ENCODE measurements at places on chromosomes 6 and 20.

GRCh38 chr6:46795816-46796215, 2.6 kb downstream of the MEP1A start:
- DNase-seq, result no peak

- no peak for DNase-seq
Observed at GRCh38 chr6:157291356-157291755, 32.0 kb downstream of the TMEM242 start.

DNA sequence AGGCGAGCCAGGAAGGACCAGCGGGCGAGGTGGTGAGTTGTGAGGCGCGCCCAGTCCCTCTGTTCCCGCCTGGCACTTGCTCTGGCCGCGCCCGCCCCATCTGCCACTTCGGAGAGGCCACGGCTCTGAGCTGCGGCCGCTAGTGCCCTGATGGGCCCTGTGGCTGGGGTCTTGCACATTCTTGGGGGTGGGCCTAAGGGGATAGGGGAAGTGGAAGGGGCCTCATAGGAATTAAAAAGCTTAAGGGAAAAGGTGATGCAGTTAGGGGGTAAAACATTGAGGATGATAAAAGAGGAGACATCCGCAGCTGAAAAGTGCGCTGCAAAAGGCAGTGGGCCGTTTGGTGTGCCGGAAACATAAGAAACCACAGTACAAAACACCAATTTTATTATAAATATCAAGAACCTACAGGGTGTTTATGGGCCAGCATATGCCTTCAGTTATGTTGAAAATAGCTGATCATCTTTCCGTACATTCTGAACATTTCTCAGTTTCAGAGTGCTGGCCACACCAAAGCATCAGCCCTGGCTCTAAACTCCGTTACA, 1.1 kb upstream of the PSMB8 start:
- DNase-seq, result no peak

DNA sequence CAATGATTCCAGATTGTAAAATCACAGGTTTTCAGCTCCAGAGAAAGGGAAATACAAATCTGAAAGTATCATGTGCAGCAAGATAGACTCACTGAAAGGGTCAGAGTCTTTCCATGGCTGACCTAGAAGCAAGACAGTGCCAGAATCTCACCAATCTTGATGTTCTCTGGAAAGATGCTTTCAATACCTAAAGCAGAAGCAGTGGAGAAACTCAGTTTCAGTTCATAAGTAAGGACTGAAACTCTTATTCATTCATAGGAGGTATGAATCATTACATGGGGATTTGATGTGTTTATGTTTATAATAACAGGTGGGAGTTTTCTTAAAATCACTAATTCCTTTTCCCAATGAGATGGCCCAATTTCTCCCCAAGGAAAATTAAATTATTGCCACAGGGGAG, 42.5 kb downstream of the SLC2A12 start:
- no peak for DNase-seq

DNA sequence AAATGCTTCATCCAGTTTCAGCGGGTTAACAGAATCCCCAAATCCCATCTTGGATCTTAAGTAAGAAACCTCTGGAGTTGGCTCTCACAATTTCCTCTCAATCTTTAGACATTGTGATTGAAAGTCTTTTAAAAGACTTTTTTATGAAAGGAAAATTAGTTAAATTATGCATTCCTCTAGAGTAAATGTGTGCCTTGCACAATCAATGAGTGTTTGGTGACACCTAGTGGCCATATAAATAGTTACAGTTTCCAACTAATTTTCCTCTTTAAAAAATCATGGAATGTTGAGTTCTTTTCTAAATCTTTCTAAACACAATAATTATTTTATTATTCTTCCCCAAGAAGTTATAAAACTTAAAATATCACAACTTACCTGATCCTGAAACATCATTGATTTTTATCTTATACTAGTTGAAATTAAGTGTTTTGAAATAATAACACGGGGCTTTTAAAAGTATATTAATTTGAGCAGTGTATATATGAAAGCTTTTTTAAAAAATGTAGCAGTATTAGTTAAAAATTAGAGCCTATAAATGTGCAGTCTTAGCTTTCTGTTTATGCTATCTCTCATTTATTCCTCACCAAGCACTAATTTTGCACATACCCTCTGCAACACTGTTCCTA, 66.4 kb downstream of the PKHD1 start:
- DNase-seq, result no peak

DNA sequence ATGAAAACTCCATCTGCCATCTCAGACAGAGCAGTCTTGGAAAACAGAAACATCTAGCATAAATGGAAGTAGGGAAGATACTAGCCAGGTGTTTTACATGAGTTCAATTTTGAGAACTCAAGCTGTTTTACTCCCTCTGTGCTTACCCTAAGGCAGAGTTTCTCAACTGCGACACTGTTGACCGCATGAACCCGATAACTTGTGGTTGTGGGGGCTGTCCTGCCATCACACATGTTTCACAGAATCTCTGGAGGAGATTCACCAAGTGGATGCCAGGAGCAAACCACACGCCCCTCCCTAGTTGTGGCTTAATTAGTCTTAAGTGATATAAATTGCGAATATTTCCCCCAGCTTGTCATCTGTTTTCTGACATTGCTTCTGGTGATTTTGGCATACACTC, 2.3 kb upstream of the SERPINB6 start:
- DNase-seq, result no peak

DNA sequence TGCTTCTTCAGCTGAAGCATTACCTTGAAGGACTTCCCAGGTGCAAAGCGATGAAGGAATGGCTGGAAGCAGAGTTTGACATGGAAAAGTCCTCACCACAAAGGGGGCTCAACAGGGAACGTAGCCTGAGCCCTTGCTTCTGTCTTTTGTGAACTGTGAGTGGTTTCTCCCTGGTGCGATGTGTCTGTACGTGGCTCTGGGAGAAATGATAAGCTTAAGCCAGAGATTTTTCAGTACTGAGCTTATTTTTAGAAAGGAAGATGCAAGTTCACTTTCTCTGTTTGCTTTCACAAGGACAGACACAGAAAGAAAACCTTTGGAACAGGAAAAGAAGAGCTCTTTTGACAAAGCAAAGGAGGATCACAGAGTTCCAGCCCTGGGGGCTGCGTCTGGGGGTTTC, 79.4 kb downstream of the DACT2 start:
- no peak for DNase-seq

- DNase-seq, result no peak
Observed at GRCh38 chr6:4906293-4907276, 97.3 kb downstream of the RPP40 start.

DNA sequence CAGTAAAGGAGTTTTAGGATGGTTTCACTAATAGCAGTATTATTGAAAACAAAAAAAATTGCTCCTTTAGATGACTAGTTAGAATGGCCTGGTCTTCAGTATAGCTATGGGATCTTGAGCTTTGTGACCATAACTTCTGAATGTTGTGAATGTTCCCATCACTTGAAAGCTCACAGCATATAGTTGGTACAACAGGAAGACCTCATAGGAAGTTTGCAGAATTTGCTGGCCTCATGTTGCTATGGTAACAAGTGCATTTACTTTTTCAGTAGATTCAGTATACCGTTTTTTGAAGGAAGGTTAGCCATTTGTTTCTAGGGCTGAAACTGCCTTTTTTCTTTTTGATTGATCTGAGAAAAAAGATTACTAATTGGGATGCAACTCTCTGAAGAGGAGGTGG, 8.3 kb downstream of the PHF3 start:
- no peak for DNase-seq

DNA sequence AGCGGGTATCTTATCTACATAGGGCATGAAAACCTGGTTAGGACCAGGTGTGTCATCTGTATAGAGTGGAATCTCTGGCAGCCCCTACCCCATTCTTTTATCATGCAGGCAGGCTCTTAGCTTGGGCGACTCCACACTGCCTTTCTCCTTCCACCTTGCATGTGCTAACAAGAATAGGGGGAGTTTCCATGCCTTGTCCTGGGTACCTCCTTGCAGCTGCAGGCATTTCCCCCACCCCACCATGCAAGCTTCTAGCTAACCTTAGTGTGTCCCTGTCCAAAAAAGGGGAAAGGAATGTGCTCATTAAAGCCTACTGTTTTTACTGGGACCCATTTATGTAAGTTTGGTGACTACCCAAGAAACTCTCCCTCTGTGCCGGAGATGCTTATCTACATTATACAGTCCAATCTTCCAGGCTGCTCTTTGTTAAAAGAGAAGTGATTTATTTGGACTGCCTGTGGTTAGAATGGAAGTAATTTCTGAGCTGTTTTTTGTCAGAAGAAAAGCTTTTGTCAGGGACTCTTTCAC, 10.5 kb upstream of the CEP43 start:
- no peak for DNase-seq

DNA sequence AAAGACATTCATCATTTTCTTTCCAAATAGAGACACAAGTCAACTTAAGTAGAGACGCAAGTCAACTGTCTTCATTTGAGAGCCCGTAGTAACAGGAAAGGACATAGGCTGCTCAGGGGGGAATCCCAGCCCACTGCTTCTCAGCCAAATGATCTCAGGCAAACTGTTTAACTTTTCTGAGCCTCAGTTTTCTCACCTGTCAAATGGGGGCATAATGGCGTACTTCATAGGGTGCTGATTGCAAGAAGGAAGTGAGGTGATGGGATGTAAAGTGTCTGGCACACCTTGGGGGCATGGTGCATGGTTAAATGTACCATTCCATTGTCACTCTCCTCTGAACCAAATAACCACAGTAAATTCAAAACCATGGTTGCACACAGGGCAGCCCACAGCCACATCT, 96.5 kb downstream of the EYA2 start:
- DNase-seq, result no peak

- DNase-seq, result no peak
Observed at GRCh38 chr6:24054388-24054787, 71.6 kb upstream of the NRSN1 start.

DNA sequence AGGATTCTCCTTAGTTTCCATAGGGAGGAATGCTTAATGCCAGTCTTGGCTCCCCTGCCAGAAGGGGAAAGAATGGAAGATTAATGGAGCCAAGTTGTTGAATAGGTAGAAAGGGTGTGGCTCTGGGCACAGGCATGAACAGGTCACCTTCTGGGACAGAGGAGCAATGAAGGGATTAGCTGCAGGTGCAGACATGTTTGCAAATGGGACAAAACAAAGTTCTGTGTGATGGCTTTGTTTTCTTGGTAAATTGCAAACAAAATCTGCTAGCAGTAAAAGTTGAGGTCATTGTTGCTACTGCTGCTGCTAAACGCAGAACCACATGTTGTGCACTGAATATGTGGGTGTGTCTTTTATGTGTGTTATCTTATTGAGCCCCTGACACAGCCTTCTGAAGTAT, 93.3 kb downstream of the PERP start:
- no peak for DNase-seq

Measured in esophagus squamous epithelium (tissue), 5 donors.